Bladder microvascular endothelial cell (primary cell): ENCODE measurements at places on chromosomes 6 and 20. TPM values are rescaled to one million over a fixed set of nuclear protein-coding genes. Genes with fewer than 3 reads are reported as not detected.

The LY6G6D gene
- not detected in 2 replicates for total RNA-seq

The CCN6 gene
- not detected in 2 replicates for total RNA-seq

The CFAP206 gene
- not detected in 2 replicates for total RNA-seq

The HTR1E gene
- total RNA-seq = not detected in 2 replicates

The MARCKS gene
- total RNA-seq = 91.6 and 192 TPM in 2 replicates

The B4GALT5 gene
- total RNA-seq = 32.1 and 82.2 TPM in 2 replicates

The SMIM28 gene
- total RNA-seq = not detected in 2 replicates

The ANKRD66 gene
- not detected in 2 replicates for total RNA-seq

The NT5E gene
- 111 and 249 TPM in 2 replicates for total RNA-seq

The ZFP64 gene
- 13.9 and 42.7 TPM in 2 replicates for total RNA-seq

The TOX2 gene
- 0.97 and 1.7 TPM in 2 replicates for total RNA-seq

The PEDS1 gene
- 9.6 and 15.4 TPM in 2 replicates for total RNA-seq

The FAM229B gene
- total RNA-seq = 8.1 and 9.1 TPM in 2 replicates

The CNBD2 gene
- total RNA-seq = 3.4 TPM in 2 replicates

The DEFB114 gene
- not detected in 2 replicates for total RNA-seq

The C6orf62 gene
- total RNA-seq = 68.8 and 130 TPM in 2 replicates

The LINC00237 gene
- total RNA-seq = not detected in 2 replicates

The RPN2 gene
- total RNA-seq = 162 and 281 TPM in 2 replicates

The RSPO3 gene
- under 0.01 and 0.19 TPM in 2 replicates for total RNA-seq

The RIMS1 gene
- total RNA-seq = 0.49 and 37.8 TPM in 2 replicates

The PRIM2 gene
- total RNA-seq = 14.7 and 14.9 TPM in 2 replicates

The CD83 gene
- 2.6 and 15.7 TPM in 2 replicates for total RNA-seq

The IL17F gene
- not detected in 2 replicates for total RNA-seq

The ZBP1 gene
- not detected in 2 replicates for total RNA-seq

The SIRPG gene
- total RNA-seq = not detected in 2 replicates

The TINAG gene
- not detected in 2 replicates for total RNA-seq

The OOEP gene
- total RNA-seq = not detected in 2 replicates
